ENCODE measurements at places on chromosomes 11 and 22. TPM values are rescaled to one million over a fixed set of nuclear protein-coding genes. Genes with fewer than 3 reads are reported as not detected.
A peak's percentile ranks its signal among the peaks of the same experiment; 100 is the strongest.

GRCh38 chr11:33916736-33917135 lies 24.9 kb upstream of the LMO2 start:
- no peak for DNase-seq
- H3K27me3 ChIP-seq = peaks cover 29% of the 10 kb centered on the region
- H3K4me3 ChIP-seq = no peak overlapping the region
- peaks cover 26% of the 10 kb centered on the region for H3K4me1 ChIP-seq
- no peaks in the 10 kb centered on the region for H3K36me3 ChIP-seq
- H3K27ac ChIP-seq = no peak overlapping the region

DNA sequence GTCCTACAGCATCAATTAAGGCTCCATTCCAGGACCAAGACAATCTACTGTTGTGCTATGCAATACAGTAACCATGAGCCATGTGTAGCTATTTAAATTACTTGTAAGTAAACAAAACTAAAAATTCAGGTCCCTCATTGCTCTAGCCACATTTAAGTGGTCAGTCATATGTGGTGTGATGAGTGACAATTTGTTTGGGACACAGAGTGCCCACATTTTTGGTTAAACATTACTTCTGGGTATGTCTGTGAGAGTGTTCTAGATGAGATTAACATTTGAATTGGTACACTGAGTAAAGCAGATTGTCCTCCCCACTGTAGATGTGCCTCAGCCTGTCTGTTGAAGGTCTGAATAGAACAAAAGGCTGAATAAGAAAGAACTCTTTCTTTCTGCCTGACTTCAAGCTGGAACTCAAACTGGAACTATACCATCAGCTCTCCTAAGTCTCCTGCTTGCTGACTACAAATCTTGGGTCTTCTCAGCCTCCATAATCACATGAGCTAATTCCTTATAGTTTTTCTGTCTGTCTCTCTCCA lies 15.8 kb downstream of the KBTBD3 start:
- no peak overlapping the region for H3K4me3 ChIP-seq
- no peaks in the 10 kb centered on the region for H3K27me3 ChIP-seq
- no peaks in the 10 kb centered on the region for H3K36me3 ChIP-seq
- H3K4me1 ChIP-seq = no peaks in the 10 kb centered on the region

DNA sequence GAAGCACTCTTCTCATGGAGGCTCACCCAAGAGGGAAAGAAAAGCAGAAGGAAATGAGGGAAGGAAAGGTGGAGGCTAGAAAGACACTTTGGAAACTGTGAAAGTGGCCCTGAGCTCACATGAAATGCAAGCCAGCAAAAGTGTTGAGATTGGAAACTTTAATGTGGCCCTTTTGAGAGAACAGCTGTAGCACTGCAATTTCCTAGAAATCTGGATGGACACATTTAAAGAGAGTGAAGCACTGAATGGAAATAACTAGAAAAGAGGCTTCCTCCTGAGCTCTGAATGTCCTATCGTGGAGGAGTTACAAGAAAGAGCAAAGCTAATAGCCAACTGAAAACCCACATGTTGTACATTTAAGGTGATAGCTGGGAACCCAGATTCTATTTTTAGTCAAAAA lies 56.0 kb downstream of the LIF start:
- H3K27me3 ChIP-seq = peaks cover 10% of the 10 kb centered on the region
- H3K4me3 ChIP-seq = no peak overlapping the region
- DNase-seq = no peak
- H3K4me1 ChIP-seq = peaks cover 42% of the 10 kb centered on the region
- no peaks in the 10 kb centered on the region for H3K36me3 ChIP-seq
- H3K27ac ChIP-seq = no peak overlapping the region

GRCh38 chr11:134453441-134453840 lies 41.4 kb upstream of the B3GAT1 start:
- H3K27me3 ChIP-seq = peaks cover 4% of the 10 kb centered on the region
- H3K27ac ChIP-seq = no peak overlapping the region
- H3K4me3 ChIP-seq = no peak overlapping the region
- DNase-seq = no peak

- no peak overlapping the region for H3K4me3 ChIP-seq
- DNase-seq = no peak
- no peaks in the 10 kb centered on the region for H3K4me1 ChIP-seq
- no peak overlapping the region for H3K27ac ChIP-seq
- peaks cover 31% of the 10 kb centered on the region for H3K27me3 ChIP-seq
Measured at GRCh38 chr11:2643746-2644145, 56.0 kb downstream of the KCNQ1OT1 start.

DNA sequence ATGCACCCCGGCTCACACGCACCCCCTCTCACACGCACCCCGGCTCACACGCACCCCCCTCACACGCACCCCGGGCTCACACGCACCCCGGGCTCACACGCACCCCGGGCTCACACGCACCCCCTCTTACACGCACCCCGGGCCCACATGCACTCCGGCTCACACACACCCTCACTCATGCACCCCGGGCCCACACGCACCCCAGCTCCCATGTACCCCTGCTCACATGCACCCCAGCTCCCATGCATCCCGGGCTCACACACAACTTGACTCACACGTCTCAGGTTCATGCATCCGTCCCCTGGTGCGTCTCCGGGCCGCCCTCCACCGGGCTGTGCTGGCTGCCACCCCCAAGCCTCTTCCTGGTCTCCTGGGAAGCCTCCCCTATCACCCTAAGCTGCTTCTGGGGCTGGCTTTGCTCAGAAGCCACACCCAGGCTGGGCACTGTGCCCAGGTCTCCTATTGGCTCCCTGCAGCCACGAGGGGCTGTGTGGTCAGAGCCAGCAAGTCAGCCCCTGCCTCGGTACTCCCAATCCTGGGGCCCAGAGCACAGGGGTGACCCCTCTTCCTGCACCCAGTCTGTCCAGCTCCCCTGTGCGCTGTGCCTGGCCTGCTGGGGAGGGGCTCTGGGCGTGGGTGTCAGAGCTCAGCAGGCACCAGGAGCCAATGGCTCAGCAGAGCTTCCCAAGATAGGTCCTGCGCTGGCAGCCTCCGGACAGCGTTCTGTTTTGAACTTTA lies 16.9 kb downstream of the TSPAN4 start:
- H3K4me3 ChIP-seq = peak overlapping the region; percentile 41
- H3K4me1 ChIP-seq = peaks cover 6% of the 10 kb centered on the region
- peak; percentile 57 for DNase-seq
- H3K27ac ChIP-seq = peak overlapping the region; percentile 21
- peaks cover 13% of the 10 kb centered on the region for H3K27me3 ChIP-seq
- no peaks in the 10 kb centered on the region for H3K36me3 ChIP-seq

DNA sequence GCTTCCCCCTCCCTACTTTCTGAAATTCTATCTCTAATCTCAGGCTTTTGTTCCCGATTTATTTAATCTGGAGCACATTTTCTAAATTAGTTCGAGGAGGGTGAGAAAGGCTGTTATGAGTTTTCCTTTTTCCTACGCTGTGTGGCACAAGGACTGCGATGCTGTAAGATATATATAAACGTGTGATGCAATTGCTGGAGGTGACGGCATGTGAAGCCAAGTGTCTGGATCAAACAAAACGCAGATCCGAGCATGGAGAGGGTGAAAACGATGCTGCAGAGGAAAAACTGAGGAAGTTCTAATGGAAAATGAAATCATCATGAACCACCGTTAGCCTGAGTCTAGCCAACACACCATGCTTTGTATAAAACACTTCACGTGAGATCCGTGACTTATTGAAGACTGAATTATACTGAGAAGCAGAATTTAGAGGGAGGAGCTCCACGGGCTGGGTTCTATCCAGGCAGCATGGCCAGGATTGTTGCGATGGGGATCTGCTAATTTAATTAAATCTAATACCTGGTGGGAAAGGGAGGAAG lies 4.4 kb downstream of the PKNOX2 start:
- no peak overlapping the region for H3K27ac ChIP-seq
- H3K4me1 ChIP-seq = peaks cover 7% of the 10 kb centered on the region
- H3K27me3 ChIP-seq = peaks cover 45% of the 10 kb centered on the region
- H3K4me3 ChIP-seq = no peak overlapping the region
- no peak for DNase-seq

GRCh38 chr11:116842909-116843308 lies 5.5 kb upstream of the APOA1 start:
- no peaks in the 10 kb centered on the region for H3K4me1 ChIP-seq
- peaks cover 17% of the 10 kb centered on the region for H3K36me3 ChIP-seq

DNA sequence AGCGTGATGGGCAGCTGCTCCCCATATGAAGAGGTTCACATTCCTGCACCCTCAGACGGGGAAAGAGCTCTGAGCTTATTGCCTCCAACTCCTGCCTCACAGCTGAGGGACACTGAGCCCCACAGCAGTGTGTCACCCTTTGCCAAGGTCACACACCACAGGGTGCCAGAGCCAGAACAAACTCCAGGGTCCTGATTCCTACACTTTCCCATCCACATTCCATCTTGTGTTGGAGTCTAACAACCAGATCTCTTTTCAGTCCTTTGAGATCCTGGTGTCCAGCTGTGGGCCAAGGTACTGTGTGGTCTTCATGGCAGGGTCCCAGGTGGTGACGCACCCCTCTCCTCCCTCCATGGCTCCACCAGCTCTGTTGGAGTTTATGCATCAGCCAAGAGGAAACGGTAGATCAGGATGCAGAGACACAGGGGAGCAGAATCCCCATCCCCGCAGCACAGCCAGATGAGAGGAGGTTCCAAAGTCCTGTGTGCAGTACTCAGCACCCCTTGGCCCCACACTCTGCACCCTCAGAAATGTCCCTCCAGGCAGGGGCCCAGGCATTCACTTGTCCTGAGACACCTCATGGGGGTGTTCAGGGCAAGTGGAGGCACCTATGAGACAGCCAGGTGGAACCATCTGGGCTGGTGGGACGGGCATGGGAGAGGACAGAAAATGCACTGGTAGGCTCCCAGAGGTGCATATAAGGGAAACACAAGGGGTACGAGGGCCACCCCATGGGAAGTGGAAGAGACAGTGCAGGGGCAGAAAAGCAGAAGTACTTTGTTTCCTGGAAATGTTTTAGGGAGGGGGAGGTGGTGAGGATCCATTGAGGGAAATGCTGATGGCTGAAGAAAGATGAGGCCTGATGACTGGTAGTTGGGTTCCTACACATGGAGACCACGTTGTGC lies 32.6 kb upstream of the GNAZ start:
- no peak overlapping the region for H3K27ac ChIP-seq
- DNase-seq = no peak
- H3K36me3 ChIP-seq = no peaks in the 10 kb centered on the region
- peaks cover 13% of the 10 kb centered on the region for H3K27me3 ChIP-seq

DNA sequence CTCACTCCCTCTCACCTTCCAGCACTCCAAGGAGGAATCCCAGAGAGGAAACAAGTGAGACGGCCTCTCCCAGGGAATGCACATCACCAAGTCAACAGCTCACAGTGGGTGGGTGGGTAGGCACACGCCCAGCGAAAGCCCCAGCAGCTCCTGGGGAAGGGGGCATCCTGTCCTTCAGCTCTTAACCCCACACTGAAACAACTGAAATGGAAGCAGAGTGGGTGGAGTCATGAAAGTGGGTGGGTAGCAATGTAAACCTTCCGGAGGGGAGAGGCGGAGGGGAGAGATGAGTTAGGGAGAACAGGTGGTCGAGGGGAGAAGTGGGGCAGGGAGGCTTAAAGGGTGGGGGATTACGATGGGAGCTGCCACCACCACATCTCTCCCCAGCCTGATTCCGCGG lies 5.4 kb downstream of the MCHR1 start:
- peaks cover 6% of the 10 kb centered on the region for H3K27me3 ChIP-seq
- H3K4me3 ChIP-seq = no peak overlapping the region
- H3K36me3 ChIP-seq = no peaks in the 10 kb centered on the region
- DNase-seq = no peak

DNA sequence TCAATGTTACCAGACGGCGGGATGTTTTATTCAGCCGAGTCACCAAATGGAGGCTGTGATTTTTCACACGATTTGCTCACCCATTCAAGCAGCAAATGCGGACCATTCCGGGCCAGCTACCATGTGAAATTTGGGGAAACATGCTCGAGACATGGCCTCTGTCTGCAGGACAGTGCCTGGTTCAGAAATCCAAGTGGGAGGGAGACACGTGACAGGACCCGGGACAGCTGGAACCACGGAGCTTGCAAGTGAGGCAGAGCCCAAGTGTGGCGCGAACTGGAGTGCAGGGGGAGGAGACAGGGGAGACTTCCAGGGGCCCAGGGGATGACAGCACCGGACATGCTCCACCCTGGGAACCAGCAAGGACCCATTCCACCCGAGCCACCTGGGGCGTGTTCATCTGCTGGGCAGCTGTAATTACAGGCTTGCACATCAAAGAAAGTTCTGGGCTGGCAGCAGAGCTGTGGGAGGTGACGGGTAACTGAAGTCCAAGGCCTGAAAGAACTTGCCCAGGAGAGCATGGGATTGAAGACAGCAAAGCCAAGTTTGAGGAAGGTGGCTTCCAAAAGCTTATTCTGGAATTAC lies 16.5 kb downstream of the CERK start:
- H3K27me3 ChIP-seq = no peaks in the 10 kb centered on the region
- H3K4me3 ChIP-seq = no peak overlapping the region
- peaks cover 18% of the 10 kb centered on the region for H3K36me3 ChIP-seq
- no peaks in the 10 kb centered on the region for H3K4me1 ChIP-seq
- no peak for DNase-seq
- H3K27ac ChIP-seq = 0 out of 2 replicates have a peak overlapping the region, but pooled peaks have one; percentile 11

DNA sequence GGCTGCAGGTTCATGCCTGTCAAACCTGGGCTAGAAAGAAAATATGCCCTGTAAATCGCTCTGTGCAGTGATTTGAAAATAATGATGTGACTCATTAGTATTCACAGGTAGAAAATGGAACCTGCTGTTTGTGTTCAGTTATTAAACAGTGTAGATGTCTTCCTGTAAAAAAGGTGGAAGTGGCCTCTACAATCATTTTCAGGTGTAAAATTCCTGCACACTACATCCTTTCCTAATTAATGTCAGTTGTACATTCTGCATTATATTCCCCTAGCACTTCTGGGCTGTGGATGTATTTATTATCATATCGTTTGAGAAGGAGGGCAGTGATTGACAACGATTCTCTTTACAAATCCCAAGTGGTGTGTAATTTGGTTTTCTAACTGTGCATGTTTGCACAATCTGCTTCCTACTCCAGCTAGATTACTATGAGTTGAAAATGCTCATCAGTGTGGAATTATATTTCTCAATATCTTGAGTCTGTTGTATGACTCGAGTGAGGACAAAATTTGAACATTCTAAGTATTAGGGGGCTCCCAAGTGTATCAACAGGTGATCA lies 454.0 kb upstream of the DDI1 start:
- peaks cover 22% of the 10 kb centered on the region for H3K4me1 ChIP-seq
- H3K27ac ChIP-seq = no peak overlapping the region
- H3K27me3 ChIP-seq = peaks cover 6% of the 10 kb centered on the region
- H3K4me3 ChIP-seq = no peak overlapping the region
- no peaks in the 10 kb centered on the region for H3K36me3 ChIP-seq

Gene LARGE1
- 5.7 TPM for total RNA-seq

Gene LIF
- 0.46 TPM for total RNA-seq

Gene INS
- total RNA-seq = not detected

Gene ANGPTL5
- total RNA-seq = not detected

Gene RAG2
- total RNA-seq = not detected

Gene DMC1
- total RNA-seq = 1.1 TPM

Gene INPP5J
- total RNA-seq = 1.00 TPM

Gene GRM5
- not detected for total RNA-seq

Gene ZP1
- not detected for total RNA-seq
